Stimulated activated CD8-positive, alpha-beta memory T cell treated with anti-CD3 and anti-CD28 coated beads, Interleukin-4, amount 100 ng/mL, for 1 hour (primary cell): ENCODE measurements at places on chromosomes 7 and 10.
A peak's percentile ranks its signal among the peaks of the same experiment; 100 is the strongest.

- no peak for DNase-seq
Measured at GRCh38 chr10:102505462-102506115, 1.8 kb downstream of the SUFU start.

DNA sequence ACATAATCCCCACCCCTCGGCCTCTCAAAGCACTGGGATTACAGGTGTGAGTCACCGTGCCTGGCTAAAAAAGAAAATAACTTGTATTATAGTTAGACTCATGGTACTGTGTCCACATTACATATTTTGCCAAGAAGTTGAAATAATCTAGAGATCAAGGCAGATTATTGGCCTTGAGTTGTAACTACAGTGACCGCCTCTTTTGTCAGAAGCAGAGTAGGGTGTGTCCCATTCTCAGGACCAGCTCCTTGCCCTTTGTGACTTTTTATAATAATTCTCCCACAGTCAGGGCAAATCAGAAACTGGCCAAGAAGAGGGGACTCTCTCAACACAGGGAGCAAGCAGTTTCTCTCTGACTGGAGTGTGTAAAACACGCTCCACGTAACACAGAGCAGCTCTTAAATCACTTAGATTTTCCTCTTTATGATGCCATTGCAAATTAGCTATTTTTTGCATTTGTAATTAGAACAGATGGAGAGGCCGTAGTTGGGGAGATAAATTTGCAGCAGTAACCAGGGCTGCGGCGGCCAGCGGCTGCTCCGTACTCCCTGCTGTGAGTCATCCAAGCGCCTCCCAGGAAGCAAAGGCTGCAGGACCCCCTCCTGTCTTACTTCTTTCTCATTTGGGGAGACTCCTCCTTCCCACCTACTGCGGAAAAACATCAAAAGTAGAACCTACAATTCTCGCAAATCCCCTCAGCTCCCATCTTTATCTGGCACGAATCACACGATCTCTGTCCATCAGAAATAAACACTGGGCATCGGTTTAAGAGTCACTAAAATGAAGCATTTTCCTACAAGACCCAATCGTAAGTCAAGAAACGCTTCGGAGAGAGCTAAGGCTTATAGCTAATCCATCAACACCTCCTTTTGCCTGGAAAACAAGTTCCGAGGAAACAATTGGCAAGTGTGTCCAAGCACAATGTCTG, 32.1 kb upstream of the MSRB2 start:
- DNase-seq = no peak

GRCh38 chr7:31251441-31251840, 89.1 kb downstream of the NEUROD6 start:
- no peak for DNase-seq

- DNase-seq = no peak
Measured at GRCh38 chr7:105621617-105622016, 40.3 kb upstream of the EFCAB10 start.

- DNase-seq = no peak
Measured at GRCh38 chr10:43749940-43750552, 101.4 kb upstream of the ZNF32 start.

GRCh38 chr10:129870474-129870757, 93.7 kb downstream of the EBF3 start:
- no peak for DNase-seq

GRCh38 chr7:107230334-107230733, 61.5 kb downstream of the HBP1 start:
- no peak for DNase-seq

DNA sequence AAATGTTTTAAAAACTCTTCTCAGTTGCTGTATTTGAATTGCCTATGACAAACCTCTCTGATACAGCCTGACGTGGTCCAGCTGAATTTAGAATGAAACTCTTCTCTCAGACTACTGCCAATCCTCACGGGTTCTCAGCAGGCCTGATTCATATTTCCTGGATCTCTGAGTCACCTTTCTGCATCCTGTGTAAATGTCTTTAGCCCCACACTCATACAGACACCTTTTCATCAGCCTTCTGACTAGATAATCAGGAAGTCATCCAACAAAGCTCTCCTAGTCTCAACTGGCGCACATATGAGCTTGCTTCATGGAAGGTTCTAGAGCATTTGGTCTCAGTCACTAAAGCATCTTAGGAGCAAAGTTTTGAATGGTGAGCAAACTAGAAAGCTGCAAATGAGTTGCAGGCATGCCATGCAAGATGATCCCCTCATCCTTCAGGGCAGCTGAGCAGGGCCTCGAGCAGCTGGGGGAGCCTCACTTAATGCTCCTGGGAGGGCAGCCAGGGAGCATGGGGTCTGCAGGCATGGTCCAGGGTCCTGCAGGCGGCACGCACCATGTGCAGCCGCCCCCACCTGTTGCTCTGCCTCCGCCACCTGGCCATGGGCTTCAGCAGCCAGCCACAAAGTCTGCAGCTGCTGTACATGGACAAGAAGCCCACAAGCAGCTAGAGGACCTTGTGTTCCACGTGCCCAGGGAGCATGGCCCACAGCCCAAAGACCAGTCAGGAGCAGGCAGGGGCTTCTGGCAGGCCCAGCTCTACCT, 182.8 kb downstream of the ARHGAP12 start:
- DNase-seq = no peak

DNA sequence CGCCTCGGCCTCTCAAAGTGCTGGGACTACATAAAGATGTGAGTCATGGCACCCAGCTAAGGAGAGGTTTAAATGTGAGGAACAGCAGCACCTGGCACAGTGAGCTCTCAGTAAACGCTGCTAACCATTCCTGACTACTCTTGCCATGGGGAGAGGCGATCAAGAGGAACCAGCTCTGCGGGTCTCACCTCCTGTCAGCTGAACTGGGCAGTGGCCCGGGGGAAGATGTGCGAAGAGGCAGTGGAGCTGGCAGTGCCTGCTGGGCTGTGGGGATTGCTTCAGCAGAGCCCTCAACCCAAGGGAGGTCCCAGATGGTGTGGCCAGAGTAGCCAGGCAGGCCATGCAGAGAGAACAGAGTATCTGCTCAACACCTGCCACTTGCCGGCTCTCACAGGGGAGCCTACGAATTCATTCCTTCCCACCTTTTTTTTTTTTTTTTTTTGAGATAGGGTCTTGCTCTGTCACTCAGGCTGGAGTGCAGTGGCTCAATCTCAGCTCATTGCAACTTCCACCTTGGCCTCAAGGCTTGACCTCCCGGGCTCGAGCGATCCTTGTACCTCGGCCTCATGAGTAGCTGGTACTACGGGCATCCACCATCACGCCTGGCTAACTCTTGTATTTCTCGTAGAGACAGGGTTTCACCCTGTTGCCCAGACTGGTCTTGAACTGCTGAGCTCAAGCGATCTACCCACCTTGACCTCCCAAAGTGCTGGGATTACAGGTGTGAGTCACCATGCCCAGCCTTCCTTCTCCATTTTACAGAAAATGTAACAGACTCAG, 6.8 kb downstream of the POLM start:
- no peak for DNase-seq

DNA sequence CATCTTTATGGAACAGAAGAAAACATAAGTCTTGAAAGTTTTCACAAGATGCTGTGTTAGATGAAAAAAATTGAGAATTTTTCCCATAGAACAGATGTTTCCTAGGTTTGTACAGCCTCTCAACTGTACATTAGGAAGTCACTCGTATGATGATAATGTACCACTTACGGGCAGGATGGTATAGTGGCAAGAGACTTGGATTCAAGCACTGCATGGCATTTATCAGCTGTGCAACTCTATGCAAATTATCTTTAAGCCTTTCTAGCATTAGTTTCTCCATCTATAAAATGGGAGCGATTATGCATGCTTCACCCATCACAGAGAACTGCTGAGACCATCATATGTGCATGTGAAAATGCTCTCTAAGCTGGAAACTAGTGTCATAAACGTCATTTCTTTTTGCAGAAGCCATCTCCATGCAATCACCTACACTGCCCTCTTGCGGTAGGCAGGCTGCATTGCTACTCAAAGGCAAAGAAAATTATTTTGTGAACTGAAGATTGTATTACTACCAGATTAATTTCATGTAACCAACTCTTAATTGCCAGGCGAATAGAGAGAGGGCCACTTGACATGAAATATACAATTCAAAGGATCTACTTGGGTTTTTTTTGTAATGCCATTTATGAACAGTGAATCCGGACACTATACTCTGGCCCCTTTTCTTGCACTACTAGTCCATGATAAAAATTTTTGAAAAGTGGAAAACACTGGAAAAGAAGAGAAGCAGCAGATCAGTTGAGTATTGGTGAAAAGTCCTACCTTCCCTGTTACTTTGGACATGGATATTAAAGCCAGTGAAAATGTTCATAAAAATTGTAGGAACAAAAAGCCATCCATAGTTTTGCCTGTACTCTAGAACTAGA, 102.3 kb downstream of the JAZF1 start:
- peak; percentile 10 for DNase-seq

DNA sequence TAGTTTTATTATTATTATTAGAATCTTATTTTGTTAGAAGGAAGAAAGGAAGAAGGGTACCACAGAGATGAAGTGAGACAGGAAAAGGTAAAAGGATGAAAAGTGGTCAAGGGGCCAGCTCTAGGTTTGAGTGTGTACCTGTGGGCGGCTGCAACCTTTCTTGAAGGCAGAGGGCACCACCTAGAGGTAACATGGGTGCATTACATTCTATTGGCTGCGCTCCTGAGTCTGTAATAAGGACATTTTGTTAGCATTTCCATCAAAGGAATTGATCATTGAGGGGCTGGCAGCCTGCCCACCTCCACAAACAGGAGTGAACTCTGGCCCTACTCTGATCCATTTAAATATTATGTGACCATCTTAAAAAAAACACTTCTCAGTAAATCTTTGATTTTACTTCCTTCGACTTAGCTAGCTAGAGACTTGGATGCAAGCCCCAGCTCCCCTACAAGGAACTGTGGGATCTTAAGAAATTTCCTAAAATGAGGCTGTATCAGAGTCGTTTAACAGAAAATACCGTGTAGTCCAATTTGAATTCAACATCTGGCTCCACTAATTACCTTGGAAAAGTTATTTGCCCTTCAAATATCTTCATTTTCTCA, 610.4 kb downstream of the IPMK start:
- no peak for DNase-seq

GRCh38 chr7:94067506-94067905, 63.4 kb upstream of the BET1 start:
- DNase-seq = no peak

GRCh38 chr7:129017933-129018538, 36.9 kb downstream of the TNPO3 start:
- DNase-seq = no peak

DNA sequence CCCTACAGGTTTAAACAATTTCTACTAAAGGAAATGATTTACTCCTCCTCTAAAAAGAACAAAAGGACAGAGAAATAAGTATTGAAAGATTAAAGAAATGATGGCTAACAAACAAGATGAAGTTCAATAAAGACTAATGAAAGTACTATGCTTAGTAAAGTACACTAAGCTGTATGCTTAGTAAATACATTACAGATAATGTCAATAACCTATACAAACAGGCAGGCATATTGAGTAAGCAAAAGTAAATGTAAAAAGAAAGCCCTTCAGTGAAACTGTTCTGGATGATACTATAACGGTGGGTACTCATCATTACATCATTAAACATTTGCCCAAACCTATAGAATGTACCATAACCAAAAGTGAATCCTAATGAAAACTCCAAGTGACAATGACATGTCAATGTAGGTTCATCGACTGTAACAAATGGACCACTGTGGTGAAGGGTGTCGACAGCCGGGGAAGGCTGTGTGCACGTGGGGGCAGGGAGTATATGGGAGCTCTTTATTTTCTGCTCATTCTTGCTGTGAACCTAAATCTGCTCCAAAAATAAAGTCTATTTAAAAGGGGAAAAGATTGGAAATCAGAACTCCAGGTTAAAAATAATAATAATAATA, 34.0 kb downstream of the CYTH3 start:
- DNase-seq = no peak

GRCh38 chr10:118764195-118764594, 9.4 kb upstream of the CACUL1 start:
- DNase-seq = no peak

DNA sequence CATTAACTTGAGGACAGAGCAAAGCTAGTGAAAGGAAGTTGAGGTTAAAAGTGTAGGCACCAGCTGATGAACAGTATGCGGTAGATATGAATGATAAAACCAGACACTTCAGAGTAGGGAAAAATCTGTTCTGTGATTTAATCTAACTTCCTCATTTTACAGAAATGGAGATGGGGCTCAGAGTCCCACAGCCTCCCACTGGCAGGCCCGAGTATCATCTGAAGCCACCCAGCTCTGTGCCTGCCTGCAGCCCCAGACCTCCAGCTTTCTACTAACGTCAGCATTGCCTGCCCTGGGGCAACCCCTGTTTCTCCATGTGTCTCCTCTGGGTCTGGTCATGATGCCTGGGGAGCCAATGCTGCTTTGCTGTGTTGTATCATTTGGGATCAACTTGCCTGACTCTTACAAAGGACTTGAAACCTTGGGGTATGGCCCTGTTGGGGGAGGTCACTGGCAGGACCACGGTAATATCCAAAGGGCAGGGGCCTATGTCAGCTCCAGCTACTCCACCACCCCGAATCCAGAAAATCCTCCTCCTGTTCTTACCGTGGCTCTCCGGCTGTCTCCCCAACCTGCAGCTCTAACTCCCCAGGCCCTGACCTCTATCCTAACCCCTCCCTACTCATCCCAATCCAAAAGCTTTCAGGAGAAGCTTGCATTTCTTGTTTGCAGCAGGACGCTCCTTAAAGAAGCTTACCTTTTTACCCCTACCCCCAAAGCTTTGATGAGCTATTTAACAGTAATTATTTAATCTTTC, 56.2 kb upstream of the NPY start:
- no peak for DNase-seq

DNA sequence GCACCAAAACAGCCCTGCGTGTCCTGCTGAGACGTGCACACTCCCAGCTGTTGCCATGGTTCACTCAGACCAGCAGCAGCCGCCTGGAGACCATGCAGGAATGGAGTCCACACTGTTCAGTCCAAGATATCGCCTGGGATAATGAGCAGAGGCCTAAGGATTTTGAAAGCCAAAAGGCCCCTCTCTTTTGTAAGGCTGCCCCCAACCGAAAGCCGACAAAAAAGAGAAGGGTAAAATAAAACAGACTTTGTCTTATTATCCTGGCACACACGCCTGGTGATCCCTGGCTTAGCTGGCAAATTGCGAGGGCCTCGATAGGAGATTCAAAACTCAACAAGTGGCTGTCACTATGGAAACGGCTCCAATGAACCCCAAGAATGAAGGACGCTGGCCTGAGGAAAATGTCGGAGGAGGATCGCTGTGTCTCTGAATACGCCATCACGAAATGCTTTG, 263.6 kb downstream of the SKIDA1 start:
- DNase-seq = no peak

DNA sequence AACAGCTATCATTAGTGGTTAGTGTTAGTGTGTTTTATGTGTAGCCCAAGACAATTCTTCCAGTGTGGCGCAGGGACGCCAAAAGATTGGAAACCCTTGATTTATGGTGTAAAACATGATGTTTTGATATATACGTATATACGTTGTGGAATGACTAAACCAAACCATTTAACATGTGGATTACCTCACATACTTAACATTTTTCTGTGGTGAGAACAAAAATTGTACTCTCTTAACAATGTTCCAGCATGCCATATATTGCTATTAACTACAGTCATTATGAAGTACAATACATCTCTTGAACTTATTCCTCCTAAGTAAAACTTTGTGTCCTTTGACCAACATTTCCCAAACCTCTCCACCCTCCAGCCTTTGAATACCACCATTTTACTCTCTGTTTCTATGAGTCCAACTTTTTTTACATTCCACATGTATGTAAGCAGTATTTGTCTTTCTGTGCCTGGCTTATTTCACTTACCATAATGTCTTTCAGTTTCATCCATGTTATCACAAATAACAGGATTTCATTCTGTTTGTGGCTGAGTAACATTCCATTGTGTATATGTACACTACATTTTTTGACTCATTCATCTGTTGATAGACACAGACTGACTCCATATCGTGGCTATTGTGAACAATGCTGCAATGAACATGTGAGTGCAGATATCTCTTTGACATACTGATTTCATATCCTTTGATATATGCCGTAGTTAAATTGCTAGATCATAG, 42.2 kb upstream of the MAGI2 start:
- no peak for DNase-seq
